ENCODE measurements at places on chromosomes 5 and 9. TPM values are rescaled to one million over a fixed set of nuclear protein-coding genes. Genes with fewer than 3 reads are reported as not detected.

- no peak for DNase-seq
These were observed 464.5 kb downstream of the ICE1 start for GRCh38 chr5:5886812-5887486.

DNA sequence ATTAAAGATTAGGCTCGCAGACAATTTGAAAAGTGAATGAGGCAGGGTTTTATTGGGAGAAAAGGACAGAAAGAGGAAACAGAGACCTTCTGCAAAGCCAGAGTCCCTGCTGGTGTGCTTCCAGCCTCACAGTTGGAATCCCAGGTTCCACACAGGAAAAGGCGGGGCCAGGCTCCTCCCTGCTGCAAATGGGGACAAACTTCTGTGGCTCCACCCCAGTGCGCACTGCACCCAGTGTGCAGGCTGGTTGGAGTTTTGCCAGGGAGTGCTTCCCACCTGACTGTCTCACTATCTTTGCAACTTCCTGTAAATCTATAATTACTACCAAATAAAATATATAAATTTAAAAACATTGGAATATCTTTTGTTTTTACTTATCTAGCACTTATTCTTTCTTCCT, 386.0 kb upstream of the GRIN3A start:
- no peak for DNase-seq

The PCDHA9 gene
- not detected for total RNA-seq

The KCNT1 gene
- not detected for total RNA-seq
